Subcutaneous preadipocyte (primary cell): ENCODE measurements at places on chromosomes 2 and 18. TPM values are rescaled to one million over a fixed set of nuclear protein-coding genes. Genes with fewer than 3 reads are reported as not detected.

The CCDC74A gene
- total RNA-seq: 5.9 and 6.6 TPM in 2 replicates

The CCDC150 gene
- 7.3 and 11.1 TPM in 2 replicates for total RNA-seq

The ALPI gene
- total RNA-seq: not detected in 2 replicates

The MMADHC gene
- total RNA-seq: 118 and 127 TPM in 2 replicates

The ACKR3 gene
- 1.2 and 5.5 TPM in 2 replicates for total RNA-seq

The AGPS gene
- total RNA-seq: 25.4 and 33.2 TPM in 2 replicates

The C1GALT1C1L gene
- total RNA-seq: 0.78 and 1.1 TPM in 2 replicates

The STPG4 gene
- under 0.01 and 0.20 TPM in 2 replicates for total RNA-seq

The CNGA3 gene
- under 0.01 TPM in 2 replicates for total RNA-seq

The RAX gene
- total RNA-seq: not detected in 2 replicates

The C2orf80 gene
- total RNA-seq: not detected in 2 replicates
